Caki2 (cell line): ENCODE measurements at places on chromosomes 3 and 15.

- no peak for DNase-seq
Measured at GRCh38 chr3:28917895-28918475, 362.9 kb upstream of the RBMS3 start.

- DNase-seq = no peak
Measured at GRCh38 chr3:192092388-192093005, 631.5 kb downstream of the PYDC2 start.

DNA sequence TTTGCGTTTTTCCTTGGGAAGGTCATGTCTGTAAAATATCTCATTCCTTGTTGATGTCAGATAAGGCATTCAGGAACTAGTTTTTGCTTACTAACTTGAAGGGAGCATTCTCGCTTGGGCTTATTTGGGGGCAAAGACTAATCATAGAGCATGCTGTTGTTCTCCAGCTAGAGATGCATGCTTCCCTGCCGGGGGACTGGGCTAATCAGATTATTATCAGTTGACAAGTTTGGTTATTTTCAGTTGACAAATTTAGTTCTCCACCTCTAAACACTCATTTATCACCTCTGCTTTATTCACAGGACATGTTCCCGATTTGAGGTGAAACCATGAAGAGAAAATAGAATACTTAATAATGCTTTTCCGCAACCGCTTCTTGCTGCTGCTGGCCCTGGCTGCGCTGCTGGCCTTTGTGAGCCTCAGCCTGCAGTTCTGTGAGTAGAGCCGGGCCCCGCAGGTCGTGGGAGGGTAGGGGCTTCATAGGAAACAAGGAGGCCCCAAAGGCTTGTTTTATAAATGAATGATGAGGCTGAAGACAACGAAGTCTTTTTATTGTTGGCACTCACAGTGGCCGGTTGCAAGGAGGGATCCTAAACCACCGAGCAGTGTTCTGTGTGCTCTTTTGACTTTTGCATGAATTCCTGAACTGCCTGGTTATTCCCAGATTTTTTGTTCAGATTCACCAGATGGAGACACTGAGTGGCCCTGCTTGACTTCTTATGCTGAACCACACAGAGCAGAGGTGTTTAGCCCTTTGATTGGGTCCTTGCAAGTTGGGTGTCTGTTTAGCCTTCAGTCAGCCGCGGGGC lies 28.4 kb downstream of the PXYLP1 start:
- DNase-seq = no peak

GRCh38 chr15:95511671-95512070 lies 818.8 kb upstream of the NR2F2 start:
- no peak for DNase-seq

DNA sequence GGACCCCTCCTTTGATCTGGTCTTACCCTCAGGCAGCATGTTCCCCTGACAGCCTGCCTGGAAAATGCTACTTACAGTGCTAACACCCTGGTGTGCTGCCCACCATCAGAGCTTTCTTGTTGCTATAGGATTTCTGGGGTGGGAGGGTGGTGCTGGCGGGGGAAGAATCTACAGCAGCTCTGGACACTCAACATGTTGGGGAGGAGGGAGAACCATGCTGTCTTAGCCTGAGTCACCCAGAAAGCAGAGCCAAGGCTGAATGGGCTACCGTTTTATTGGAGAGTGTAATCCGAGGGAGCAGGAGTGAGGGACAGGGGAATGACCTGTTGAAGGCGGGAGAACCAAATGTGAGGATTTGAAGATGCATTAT lies 45.6 kb downstream of the MFSD1 start:
- DNase-seq = no peak
